ENCODE measurements at places on chromosomes 3 and 15.

DNA sequence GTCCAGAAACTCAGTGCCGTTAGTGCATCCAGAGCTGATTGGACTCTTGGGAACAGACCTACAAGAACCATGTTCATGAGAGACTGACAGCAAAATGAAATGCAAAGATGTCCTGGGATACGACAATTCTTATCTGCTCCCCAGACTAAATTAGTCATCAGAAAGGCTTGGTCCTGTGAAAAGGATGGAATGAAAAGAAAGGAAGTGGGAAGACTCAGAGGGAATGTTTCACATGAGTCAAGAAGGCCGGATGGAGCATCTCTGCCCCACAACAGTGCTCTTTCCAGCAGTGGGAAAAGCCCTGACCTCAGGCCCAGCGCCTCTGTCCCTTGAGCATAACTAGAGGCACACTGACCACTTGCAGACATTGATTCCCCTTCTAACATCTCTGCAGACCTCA is 39.3 kb upstream of the UACA start:
- DNase-seq: peak; percentile 54

DNA sequence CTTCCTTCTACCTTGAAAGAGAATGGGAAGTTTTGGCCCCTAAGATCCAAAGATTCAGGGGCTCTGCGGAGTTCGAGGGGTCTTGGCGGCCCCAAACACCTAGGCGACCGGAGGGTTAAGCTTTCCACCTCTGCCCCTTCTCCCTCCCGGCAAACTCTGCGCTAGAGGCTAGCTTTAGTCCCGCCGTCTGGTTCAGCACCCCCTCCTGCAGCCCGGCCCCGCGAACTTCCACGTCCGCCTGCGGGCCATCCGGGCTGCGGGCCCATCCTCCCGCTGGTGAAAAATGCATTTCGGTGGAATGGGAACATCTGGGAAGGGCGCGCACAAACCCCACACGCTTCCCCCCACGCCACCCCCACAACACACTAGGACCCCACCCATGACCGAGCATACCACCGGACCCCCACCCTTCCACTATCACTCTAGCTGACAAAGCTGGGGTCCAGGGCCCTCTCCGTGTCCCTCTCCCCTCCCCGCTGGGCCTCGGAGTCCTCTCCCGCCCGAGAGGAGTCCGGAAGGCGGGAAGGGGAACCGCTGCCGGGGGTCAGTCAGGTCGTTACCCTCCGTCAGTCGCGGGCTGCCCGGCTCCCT is 1.0 kb downstream of the SHOX2 start:
- no peak for DNase-seq

DNA sequence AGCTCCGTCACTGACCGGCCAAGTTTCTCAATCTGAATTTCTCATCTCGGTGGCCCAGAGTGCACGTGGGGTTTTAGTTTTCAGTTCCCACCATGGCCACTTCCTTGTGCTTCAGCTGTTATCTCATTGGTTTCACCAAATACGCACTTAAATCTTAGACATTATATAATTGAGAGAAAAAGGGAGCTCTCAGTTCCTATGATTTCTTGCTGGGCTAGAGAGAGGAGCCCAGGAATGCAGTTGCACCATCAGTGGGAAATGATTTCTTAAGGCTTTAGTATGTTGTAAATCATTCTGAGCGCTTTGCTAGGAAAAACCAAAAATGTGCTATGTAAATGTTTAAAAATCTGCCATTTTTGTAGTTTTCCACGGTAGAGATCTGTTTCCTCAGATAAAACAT is 53.2 kb downstream of the OXNAD1 start:
- no peak for DNase-seq

- DNase-seq: peak; percentile 22
These were observed 8.1 kb downstream of the B2M start for GRCh38 chr15:44719293-44719999.

GRCh38 chr15:72312605-72313447 is 7.1 kb downstream of the CELF6 start:
- peak; percentile 50 for DNase-seq

- DNase-seq: peak; percentile 40
These were observed 388.0 kb downstream of the ZBTB20 start for GRCh38 chr3:114758831-114759699.

DNA sequence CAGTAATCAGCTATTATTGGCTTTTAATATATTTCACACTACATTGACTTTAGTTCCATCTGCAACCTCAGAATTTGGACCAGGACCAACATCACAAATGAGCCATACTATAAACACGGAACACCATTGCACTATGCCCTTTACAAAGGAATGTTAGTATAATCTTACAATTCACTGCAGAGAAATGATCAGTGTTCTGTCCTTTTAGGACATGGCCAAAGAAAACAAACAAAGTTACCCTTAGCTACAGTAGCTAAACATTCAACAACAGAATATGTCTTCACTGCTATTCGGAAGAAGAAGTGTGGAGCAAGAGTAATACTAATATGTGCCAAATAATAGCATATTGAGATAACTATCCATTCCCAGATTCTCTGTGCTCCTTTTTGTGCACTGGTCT is 90.4 kb downstream of the NAALADL2 start:
- DNase-seq: peak; percentile 97

- no peak for DNase-seq
These were observed 146.5 kb downstream of the FNDC3B start for GRCh38 chr3:172185907-172186306.

- no peak for DNase-seq
These were observed 58.1 kb upstream of the FOXP1 start for GRCh38 chr3:71641674-71642073.

DNA sequence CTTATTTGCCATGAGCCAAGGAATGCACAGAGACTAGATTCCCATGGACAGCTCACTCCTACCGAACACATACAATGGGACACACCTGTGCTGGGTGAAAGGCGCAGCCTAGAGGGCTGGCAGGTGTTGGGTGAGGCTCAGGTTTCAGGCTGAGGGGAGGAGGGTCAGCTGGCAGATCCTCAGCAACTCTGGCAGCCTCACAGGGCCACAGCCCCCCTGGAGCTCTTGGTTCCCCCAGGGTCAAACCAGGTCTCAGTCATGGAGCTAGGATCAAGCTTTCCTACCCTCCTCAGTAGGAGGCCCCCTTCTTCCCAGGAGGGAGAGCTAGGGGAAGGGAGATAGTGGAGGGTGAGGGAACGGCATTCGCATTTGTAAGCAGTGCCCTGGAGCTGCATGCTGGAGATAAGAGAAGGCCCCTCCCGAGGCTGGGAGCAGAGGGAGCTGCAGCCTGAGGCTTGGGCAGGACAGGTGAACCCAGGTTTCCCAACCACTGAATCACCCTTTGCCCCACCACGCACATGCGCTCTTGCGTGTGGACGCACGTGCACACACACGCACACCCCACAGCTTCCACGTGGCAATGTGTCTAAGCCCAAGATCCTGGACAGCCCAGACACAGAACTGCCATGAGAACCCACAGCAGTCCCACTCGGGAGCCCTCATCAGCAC is 26.3 kb upstream of the TFRC start:
- DNase-seq: no peak

DNA sequence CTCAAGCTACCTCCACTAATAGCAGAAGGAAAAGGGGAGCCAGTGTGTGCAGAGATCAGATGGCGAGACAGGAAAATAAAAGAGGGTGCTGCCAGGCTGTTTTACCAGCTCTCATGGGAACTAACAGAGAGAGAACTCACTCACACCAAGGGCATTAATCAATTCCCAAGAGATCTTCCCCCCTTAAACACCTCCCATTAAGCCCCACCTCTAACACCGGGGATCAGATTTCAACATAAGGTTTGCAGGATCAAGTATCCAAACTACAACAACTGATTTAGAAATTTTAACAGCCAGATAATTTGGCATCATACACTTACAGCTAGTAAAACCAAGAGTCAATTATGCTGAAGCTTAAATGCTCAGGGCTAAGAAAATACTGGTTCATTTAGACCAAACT is 18.9 kb downstream of the CD200 start:
- DNase-seq: no peak
